ENCODE measurements at places on chromosomes 7 and 10.
A peak's percentile ranks its signal among the peaks of the same experiment; 100 is the strongest.

DNA sequence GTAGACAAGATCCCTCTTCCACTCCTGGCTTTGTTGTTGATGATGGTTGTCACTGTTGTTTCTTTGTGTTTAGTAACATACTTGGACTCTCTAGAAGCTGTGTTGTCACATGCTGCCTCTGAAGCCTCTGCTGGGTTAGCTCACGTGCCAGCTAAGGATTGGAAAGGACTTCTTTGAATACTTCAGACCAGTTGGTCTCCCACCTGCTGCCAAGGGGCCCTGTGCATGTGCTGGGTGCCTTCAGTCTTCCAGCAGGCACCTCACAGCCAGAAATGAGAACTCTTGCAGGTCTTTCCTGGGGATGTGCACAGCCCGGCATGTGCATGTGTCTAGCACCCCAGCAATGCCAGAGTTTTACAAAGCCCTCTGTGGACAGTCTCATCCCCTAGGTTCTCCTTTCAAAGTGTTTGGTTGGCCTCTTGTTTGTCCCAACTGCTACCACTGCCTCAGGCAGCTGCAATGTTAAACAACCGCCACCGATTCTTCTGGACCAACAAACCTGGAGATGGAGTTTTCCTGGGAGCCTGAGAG is 21.7 kb upstream of the NCAPG2 start:
- DNase-seq, result no peak

GRCh38 chr10:131892806-131893675 is 7.8 kb upstream of the PPP2R2D start:
- no peak for DNase-seq

DNA sequence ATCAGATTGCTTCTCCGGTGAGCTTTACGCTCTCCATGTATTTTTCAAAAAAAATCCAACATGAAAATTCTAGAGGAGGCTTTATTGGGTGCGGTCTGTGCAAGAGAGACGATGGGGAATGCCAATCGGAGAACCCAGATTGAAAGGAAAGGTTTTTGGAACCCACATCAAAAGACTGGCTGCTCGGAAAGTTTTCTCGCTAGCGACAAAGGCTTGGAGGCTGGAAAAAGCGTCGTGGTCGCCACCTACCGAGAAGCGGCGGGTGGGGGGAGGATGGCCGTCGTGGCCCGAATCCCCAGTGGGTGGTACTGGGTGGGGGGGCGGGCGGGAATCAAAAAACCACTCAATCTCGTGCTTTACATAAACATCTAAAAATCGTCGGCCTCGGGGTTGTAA is 1.1 kb upstream of the GTF2I start:
- peak; percentile 20 for DNase-seq

GRCh38 chr10:124328477-124329220 is 90.1 kb downstream of the OAT start:
- no peak for DNase-seq

- no peak for DNase-seq
These were observed 48.4 kb upstream of the NFE2L3 start for GRCh38 chr7:26103596-26103995.

GRCh38 chr7:157703534-157704195 is 366.9 kb downstream of the DNAJB6 start:
- no peak for DNase-seq

DNA sequence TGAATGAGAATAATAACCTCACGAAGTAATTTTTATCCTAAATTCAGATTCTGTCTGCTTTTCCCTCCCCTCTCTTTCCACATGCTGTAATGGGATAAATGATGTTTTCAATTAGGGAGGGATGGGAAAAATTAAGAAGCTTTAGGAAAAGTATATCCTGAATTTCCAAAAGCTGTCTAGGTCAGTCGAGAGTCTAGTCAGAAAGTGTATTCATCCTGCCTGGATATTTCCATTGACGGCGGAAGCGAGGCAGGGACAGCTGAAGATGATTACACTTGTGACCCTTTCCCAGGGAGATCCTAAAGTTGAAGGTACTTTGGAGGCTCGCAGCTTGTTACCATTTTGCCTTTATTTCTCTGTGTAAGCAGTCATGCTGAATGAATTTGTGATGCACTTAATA is 204.1 kb downstream of the ZNF365 start:
- DNase-seq, result no peak

- DNase-seq, result no peak
These were observed 103.7 kb upstream of the CALCR start for GRCh38 chr7:93678185-93678584.

DNA sequence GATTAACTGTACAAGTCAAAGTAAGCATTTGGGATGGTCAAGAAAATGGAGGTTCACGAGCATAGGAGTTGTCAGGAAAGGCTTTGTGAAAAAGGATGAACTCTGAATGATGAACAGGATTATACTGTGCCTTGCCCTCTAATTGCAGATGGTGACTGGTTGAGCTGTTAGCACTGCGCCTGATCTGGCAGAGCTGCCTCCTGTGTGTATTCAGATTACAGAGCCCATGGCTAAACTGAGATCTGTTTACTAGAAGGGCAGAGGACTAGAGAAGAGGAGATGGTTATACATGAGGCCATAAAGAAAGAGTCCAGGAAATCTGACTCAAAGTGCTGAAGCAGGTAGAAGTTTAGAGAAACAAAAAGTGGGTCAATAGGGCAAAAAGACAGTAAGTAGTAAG is 29.7 kb downstream of the LRRC72 start:
- DNase-seq, result no peak

GRCh38 chr7:104790440-104790839 is 223.6 kb upstream of the KMT2E start:
- DNase-seq, result no peak

DNA sequence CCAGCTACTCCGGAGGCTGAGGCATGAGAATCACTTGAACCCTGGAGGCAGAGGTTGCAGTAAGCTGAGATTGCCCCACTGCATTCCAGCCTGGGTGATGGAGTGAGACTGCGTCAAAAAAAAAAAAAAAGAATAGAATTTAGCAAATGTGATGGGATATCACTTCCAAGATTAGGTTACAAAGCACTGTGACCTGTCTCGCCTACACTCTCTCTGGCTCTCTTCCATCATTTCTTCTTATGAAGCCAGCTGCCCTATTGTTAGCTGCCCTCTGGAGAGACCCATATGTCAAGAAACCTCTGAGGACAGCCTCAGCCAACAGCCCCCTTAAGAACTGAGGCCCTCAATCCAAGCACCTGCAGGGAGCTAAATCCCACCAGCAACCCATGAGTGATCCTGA is 28.2 kb downstream of the ARHGAP21 start:
- DNase-seq, result no peak

GRCh38 chr7:98703916-98704315 is 86.8 kb downstream of the NPTX2 start:
- DNase-seq, result no peak

GRCh38 chr10:75430000-75430763 is 1.2 kb upstream of the LRMDA start:
- no peak for DNase-seq

- DNase-seq, result no peak
These were observed 417.2 kb upstream of the C7orf33 start for GRCh38 chr7:148173369-148173768.

DNA sequence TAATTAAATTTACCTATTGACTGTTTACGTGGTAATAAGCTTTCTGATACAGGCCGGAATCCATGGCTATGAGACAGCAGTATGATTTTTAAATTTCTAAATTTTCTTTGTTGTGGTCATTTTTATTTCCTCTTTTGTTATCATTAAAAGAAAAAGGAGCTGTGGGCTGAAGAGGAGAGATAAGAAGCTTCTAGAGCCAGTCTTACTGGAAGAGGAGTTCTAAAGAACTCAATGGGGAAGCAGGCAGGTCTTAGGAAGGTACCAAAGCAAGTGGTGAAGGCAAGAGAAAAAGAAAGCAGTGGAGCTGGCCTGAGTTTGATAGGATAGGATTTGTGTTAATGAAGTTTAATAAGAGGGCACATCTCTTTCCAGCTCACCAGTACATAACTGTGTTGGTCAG is 1187.8 kb downstream of the CNTNAP2 start:
- DNase-seq, result no peak

- DNase-seq, result no peak
These were observed 16.6 kb downstream of the ZNF862 start for GRCh38 chr7:149854611-149855360.

DNA sequence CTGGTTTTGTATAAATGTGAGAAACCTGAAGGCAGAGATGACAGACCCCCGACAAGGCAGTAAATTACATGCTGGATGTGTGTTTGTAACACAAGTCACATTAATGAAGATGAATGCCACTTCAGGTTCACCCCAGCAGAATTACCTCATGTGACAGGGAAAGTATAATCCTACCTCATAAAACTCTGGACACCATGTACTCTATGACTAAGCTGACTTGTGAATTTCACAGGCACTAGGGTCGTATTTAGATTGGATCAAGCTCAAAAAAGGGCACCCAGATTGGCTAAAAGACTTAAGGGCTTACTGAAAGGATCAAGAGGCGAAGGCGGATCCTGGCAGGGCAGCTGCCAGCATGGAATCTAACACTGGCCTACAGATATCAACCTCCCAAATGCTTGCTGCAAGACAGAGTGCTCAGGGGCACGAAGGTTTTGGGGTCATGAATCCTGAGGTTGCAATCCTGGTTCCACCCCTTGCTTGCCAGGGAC is 161.4 kb downstream of the PIP4K2A start:
- DNase-seq, result peak; percentile 65

GRCh38 chr10:130401860-130402765 is 265.9 kb downstream of the GLRX3 start:
- no peak for DNase-seq

GRCh38 chr10:474946-475345 is 214.5 kb downstream of the DIP2C start:
- no peak for DNase-seq

- DNase-seq, result no peak
These were observed 76.0 kb downstream of the ZFAND4 start for GRCh38 chr10:45596526-45596925.

DNA sequence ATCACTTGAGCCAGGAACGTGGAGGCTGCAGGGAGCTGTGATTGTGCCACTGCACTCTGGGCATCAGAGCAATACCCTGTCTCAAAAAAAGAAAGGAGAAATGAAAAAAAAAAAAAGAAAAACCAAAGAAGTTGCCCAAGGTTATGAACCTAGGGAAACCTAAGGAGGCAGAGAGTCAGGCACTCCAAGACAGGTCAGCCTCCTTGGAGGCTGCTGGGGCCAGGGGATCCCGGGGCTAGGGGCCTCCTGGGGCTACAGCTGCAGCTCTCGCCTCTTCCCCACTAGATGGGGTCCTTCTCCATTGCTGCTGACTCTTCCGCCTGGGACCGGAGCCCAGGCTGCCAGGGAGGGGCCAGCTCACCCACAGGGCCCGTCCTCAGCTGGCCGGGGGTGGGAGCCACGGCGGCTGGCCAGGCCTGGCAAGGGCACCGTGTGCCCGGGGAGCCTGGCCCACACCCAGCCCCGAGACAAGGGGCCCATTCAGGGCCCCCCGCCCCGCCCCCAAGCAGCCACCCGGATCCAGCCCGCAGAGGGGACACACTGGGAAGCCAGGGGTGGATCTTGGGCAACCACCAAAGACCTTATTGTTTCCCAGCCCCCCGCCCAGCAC is 1.7 kb upstream of the SPACDR start:
- DNase-seq, result peak; percentile 72

GRCh38 chr10:105634281-105634680 is 993.2 kb downstream of the SORCS3 start:
- no peak for DNase-seq

GRCh38 chr7:14195079-14195478 is 205.6 kb upstream of the ETV1 start:
- DNase-seq, result no peak

DNA sequence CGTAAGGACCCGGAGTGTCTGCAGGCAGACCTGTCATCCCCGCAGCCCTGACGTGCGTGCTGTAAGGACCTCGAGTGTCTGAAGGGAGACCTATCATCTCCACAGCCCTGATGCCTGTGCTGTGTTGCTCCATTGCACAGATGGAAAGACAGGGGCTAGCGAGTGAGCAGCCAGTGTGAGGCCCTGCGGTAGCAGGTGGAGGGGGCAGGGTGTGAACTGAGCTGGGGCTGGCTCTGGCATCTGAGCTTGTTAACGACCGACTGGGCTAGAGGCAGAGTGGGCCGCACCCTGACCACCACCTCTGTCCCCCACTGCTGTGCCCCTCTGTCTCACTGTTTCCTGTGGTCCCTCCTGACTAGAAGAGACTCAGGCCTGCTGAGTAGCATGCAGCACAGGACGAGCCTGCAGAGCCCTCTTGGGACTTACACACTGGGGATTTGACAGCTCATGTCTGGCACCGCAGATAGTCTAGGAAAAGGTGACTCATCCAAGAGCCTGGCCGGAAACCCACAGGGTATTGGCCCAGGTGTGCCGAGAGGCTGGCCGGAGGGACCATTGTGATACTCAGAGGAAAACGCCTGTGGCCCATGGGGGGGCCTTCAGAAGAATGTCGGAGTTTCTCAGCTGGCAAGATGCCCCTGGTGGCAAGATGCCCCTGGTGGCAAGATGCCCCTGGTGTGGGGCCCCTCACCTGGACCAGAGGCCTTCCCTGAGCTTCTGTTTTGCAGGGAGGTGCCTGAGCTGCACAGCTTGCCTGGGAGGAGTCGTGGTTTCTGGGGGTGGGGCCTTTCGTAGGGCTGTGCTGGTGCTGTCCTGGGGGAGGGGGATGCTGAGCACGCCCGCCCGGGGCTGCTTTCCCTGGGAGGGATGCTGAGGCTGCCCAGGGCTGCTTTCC is 34.3 kb downstream of the INPP5A start:
- peak; percentile 70 for DNase-seq

- no peak for DNase-seq
These were observed 114.1 kb downstream of the RNF216 start for GRCh38 chr7:5667391-5667790.

- DNase-seq, result no peak
These were observed 145.6 kb downstream of the MGMT start for GRCh38 chr10:129612481-129613109.

DNA sequence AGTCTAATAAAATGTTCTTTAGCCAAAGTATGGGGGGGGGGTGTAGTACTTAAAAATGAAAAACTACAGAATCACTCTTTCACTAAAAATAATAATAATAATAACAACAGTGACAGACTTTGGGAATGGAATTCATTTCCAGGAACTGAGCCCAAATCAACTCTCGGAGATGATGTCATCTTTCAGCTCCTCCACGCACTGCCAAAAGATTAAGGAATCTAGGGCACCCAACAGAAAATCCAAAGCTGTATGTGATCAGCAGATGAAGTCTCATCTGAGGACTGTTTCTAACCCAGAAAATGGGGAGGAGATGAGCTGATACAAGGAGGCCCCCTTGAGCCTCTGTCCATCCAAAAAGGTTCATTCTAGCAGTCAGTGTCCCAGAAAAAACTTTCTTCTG is 54.5 kb downstream of the GRB10 start:
- peak; percentile 47 for DNase-seq

DNA sequence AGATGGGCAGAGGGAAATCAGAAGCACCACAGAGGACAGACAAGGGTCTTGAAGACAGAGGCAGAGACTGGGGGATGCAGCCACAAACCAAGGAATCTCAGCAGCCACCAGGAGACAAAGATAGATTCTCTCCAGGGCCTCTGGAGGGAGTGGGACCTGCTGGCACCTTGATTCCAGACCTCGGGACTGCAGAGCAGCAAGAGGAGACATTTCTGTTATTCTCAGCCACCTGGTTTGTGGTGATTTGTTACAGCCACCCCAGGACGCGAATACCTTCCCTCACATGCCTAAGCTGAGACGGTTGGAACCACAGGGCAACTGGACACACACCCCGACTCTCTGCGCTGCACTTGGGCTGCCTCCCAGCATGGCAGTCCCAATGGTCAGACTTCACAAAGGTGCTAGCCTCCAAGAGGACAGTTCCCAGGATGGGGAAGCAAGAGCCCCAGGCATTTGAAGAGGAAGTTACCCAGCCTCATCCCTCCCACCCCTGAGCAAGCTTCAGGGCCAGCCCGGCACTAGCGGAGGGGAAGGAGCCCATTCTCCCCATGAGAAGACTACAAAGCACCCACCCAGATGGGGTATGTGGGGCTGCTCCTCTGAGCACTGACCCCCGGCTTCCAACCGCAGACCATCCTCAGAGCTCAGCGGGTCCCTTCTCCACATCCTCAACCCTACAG is 104.6 kb upstream of the INSIG1 start:
- no peak for DNase-seq
